SJCRH30 (cell line): ENCODE measurements at places on chromosomes 1 and 21. TPM values are rescaled to one million over a fixed set of nuclear protein-coding genes. Genes with fewer than 3 reads are reported as not detected.

DNA sequence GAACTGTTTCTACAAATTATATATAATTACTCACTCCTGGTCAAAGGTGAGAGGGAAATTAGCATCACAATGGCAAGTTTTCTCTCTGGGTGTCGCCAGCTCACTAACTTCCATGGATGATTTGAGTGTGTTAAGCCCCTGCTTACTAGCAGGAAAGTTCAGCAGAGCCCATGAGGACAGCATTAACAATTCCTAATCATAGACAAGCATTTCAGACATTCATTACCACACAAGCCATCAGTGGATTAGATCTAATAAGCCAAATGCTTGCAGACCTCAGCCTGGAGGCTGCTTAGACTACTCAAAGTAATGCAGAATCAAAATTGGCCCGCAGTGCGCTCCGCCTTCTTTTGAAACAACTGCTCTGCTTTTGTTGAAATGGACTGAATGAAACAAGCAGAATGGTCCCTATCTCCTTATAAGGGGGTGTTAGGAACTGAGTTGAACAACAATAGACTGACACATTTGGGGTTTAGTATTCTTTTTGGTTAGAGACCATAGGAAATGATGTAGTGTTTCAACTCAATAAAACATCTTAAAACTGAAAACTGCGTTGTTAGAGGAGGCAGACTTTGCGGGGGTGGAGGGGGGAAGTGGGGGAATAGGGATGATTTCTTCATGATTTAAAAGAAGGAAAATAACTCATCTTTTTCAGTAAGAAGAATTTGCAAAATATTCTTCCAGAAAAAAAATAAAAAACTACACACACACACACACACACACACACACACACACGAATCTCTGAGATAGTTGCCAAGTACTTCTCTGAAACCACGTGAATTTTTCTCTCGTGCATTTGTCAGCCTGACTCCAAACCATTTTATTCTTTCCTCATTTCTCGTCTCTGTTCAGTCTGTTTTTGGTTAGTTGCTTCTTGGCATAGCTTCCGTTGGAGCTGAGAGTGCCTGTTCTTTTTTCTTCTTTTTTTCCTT, 54.6 kb downstream of the GORAB start:
- no peak for DNase-seq

Gene RPF1
- total RNA-seq: 72.8 and 79.6 TPM in 2 replicates

DNA sequence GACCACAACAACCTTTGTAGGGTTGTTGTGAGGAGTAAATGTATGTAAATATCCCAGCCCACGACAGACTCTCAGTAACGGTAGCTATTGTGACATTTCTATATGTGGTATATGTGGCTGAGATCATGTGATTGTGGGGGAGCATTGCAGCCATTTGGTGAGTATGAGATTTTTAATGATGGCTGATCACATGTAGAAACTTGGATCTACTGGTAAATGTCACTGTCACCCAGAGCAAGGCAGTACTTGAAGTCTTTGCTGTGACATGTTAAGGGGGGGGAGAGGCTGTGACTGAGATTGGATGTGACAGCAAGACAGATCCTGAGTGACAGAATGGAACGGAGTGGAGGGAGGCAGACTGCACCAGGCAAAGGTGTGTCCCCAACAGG, 23.9 kb upstream of the MEF2D start:
- DNase-seq: no peak

Gene RGS4
- total RNA-seq: 0.05 and 0.12 TPM in 2 replicates

- DNase-seq: no peak
Measured at GRCh38 chr21:45285266-45285931, 2.3 kb downstream of the POFUT2 start.

Gene STYXL2
- 6.8 and 7.1 TPM in 2 replicates for total RNA-seq

GRCh38 chr1:119715542-119715941, 3.8 kb downstream of the PHGDH start:
- DNase-seq: no peak

DNA sequence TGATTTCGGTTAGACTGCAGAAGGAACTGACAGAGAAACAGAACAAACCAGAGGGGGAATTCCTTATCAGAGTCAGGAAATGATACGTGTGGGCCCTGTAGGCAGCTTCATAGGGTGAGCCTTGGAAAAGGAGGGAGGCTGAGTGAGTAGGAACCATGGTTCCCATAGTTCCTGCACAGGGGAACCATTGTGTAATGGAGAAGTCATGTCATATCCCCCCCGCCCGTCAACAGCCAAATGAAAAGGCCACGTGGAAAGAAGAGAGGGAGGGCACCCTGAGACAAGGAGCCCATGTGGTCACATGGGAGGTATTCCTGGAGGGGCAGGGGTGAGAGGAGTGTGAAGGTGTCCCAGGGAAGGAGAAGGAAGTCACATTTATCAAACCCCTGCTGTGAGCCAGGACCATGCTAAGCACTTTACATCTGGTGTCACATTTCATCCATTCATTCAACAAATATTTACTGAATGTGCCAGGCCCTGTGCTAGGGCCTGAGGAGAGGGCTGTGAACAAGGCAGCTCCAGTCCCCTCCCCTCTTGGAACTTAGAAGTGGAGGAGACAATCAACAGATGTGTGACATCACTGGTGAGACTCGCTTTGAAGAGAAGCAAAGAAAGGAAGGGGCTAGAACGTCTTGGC, 15.7 kb upstream of the FGR start:
- DNase-seq: no peak

Gene IBA57
- 4.4 and 5.6 TPM in 2 replicates for total RNA-seq

Gene AIRE
- total RNA-seq: 0.10 TPM in 1 of 2 replicates, not detected in the other
